Chondrocyte (in vitro differentiated cells): ENCODE measurements at places on chromosomes 13 and 19.

DNA sequence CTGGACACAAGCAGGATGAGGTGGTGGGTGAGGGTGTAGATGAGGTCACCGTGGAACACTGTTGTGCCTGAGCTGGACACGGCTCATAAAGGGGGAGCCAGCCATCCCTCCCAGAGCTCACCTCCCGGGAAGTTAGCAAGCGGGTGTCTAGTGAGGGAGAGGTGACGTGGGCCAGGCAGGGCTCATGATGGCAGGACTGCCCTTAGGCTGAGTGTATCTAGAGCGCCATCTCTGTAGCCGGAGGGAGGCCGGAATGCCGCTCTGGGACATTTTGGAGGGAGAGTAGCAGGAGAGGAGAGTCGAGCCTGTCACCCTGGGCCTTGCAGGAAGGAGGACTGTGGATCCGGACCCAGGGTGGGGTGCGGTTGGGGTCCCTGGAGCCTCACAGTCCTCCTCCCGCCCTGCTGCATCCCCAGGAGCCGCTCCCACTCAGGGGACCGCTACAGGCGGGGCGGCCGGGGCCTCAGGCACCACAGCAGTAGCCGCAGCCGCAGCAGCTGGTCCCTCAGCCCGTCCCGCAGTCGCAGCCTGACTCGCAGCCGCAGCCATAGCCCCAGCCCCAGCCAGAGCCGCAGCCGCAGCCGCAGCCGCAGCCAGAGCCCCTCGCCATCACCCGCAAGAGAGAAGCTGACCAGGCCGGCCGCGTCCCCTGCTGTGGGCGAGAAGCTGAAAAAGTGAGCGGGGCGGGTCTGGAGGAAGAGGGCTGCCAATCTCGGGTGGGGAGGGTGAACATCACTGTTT, 9.2 kb downstream of the ZNF296 start:
- no peak for DNase-seq

DNA sequence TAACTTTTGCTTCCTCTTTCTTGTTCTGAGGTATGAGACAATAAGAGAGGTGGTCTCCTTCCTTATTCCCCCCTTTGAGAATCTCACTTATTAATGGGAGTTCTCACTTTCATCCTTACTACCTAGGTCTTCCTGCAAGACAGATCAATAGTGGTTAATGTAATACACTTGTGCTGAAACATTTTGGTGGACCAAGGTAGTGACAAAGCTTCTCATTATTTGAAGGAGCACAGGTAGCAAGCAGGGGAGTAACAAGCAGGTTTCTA, 17.9 kb downstream of the ZNF700 start:
- no peak for DNase-seq

DNA sequence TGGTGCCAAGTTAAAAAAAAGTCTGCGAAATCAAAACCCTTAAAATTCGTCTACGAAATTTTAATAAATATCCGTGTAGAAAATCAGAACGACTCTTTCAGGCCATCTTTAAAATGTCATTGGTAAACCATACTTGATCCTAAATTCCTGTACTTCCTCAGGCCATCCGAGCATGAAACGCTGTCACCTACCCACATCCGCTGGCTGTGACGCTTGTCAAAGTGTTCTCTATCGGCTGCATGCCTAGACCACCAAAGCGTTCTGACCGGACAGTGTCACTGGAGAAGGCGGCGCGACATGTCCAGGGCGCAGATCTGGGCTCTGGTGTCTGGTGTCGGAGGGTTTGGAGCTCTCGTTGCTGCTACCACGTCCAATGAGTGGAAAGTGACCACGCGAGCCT, 119.0 kb upstream of the CLDN10 start:
- DNase-seq: no peak

- no peak for DNase-seq
Measured at GRCh38 chr19:51607920-51608562, 22.2 kb downstream of the SIGLEC5 start.

DNA sequence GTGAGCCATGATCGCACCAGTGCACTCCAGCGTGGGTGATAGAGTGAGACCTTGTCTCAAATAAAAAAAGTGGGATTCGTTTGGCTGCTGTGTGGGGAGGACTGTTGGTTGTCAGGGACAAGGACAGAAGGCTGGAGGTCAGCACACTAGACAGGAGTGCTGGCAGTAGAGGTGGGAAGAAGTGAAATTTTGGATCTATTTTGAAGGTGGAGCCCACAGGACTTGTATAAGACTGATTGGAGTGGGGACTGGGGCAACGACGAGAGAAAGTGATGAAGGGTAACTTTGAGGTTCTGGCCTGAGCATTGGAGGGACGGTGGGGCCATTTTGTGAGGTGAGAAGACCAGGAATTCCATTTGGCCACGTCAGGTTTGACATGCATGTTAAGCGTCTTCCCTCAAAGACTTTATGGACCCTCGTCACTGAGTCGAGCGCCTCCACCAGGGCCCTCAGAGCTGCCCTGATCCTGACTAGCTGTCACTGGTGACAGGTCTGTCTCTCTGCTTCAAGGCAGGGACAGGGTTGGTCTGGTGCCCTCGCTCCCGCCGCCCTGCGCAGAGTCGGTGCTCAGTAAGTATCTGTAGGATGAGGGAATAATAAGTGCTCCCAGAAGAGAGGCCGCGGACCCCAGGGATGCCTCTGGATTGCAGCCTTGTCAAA, 673 bp downstream of the CTU1 start:
- no peak for DNase-seq

DNA sequence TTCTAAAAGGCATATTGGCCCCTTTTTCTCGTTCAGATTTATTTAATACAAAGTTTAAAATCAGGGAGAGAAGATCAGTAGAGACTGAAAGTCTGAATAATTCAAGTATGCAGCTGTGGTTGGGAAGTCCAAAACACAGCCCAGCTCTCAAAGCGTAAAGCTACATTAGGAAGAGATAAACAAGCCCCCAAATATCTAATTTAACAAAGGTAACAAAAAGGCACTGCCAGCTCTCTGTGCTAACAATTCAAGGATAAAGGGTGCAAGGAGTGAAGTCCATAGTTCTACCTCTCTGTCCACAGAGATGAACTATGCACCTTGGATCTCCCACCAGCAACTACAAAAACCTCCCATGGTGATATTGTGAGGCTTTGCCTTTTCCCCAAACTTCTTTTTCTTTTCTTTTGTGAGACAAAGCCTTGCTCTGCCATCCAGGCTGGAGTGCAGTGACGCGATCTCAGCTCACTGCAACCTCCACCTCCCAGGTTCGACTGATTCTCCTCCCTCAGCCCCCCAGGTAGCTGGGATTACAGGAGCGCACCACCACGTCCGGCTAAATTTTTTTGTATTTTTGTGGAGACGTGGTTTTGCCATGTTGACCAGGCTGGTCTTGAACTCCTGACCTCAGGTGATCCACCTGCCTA, 104.4 kb downstream of the LHFPL6 start:
- DNase-seq: no peak

DNA sequence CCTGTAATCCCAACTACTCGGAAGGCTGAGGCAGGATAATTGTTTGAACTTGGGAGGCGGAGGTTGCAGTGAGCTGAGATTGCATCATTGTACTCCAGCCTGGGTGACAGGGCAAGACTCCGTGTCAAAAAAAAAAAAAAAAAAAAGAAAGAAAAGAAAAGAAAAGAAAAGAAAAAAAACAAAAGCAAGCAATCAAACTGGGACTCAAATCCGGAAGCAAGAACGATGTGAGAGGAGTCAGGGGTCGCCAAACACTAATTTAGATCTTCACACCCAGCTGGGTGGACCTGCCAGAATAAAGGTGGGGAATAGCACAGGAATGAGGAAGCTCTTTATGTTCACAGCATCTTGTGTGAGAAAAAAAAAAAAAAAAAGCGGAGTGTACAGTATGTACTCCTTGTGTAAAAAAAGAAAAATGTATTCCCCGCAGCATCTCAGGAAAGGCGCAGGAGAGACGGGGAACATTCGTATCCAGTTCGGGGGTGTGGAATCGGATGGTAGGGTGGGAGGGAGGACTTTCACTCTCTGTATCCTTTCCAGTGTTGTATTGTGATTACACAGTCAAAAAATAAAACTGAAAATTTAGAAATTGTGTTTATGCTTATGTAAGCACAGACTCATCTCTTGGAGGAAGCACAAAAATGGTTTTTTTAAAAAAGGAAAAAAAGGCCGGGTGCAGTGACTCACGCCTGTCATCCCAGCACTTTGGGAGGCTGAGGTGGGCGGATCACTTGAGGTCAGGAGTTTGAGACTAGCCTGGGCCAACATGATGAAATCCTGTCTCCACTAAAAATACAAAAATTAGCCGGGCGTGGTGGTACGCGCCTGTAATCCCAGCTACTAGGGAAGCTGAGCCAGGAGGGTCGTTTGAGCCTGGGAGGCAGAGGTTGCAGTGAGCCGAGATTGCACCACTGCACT, 7.6 kb downstream of the DNAJB1 start:
- DNase-seq: no peak

GRCh38 chr19:56174550-56174949, 1.3 kb upstream of the GALP start:
- DNase-seq: no peak

DNA sequence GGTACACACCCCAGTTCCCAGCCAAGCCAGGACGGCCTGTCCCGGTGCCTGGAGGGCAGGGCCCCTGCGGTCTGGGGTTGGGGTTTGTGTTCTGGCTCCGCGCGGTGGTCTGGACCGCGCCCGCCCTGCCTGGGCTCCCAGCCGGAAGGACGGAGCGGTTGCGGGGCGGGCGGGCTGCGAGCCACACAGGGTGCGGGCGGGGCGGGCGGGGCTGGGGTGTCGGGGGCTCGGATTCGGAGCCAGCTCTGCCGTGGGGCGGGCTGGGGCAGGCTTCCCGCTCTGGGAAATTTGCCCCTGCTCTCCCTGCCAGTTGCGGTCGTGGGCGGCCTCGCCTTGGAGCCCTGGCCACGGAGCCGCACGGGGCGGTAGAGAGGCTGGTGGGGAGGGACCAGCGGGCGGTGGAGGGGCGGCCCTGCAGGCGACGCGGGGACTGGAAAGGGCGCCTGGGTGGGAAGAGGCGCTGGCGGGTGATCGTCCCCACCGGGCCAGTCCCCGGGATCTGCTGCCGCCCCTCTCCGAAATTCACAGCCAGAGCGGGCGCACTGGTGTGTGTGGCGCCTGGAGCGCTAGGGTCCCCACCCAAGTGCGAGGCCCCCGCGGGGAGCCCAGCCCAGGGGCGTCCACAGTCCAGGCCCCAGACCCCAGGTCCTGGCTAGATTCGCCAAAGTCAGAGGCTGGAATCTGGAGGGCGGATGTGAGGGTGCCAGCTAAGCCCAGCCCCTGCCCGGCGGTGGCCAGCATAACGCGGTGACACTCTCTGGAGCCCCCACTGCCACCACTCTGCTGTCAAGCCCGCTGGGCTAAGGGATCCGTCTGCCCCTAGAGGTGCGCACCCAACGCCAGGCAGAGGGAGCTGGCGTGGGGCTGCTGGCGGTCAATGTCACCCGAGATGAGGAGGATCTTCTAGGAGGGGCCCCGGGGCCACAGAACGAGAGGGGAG, 11.0 kb upstream of the ZNF492 start:
- no peak for DNase-seq

GRCh38 chr13:97933776-97934175, 19.7 kb upstream of the IPO5 start:
- no peak for DNase-seq

DNA sequence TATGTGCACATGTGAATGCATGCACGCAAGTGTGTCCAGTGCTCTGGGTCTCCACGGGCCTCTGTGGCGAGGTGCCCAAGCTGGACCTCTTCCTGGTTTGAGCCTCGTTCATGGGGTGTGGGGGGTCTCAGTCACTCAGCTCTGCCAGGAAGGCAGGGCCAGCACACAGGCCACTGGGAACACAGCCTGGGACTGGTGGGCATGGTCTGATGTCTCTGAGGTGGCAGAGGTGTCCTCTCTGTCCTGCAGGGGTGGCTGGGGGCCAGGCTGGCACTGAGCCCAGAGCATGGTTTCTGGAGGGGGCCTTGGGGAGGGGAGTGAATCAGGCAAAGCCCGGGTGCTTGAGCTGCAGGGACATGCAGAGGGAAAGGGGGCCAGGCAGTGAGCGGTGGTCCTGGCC, 9.4 kb downstream of the LRP3 start:
- DNase-seq: peak; percentile 81

DNA sequence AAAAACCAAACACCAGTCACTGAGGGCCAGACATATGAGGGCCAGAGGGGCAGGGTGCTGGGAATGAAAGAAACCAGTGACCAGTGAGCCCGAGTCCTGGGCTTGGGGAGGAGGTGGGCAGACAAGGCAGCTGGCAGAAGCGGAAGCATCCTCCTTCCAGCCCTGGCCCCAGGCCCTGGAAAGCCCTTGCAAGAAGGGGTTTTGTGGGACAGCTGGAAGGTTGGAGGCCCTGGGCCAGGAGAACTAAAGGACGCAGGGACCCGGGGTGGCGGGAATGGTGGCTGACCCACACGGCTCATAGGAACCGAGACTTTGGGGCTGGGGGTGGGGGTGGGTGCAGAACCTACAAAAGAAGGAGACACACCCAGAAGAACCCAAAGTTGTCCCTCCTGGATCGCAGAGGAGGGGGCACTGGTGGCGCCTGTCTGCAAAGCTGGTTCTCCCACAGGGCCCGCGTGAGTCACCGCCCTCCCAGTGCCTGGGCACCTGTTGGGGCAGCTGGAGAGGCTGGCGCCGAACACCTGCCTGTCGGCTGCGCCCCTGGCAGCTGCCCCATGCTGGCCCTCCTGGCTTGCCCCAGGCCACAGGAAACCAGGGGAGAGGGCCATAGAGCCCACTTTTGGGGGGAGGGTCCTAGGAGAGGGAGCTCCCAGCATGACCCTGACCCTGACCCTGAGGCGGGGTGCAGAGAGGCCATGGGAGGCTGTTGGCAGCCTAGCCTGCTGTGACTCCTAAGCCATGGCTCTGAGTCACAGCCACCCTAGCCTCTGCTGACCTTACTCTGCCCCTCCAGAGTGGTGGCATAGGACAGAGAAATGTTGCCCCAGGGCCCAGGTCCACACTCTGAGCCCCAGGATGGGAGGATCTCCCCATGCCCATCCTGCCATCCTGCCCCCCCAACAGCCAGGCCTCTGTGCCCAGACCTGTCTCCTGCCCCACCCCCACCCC, 802 bp downstream of the DMPK start:
- no peak for DNase-seq

- no peak for DNase-seq
Measured at GRCh38 chr19:19464339-19465098, 50.8 kb downstream of the TSSK6 start.

GRCh38 chr13:32669030-32669646, 82.9 kb downstream of the PDS5B start:
- no peak for DNase-seq

GRCh38 chr19:45676851-45677263, 8.8 kb downstream of the GIPR start:
- no peak for DNase-seq

GRCh38 chr13:94703271-94703670, 9.1 kb downstream of the SOX21 start:
- DNase-seq: no peak
